ENCODE measurements at places on chromosomes 5 and 9.
A peak's percentile ranks its signal among the peaks of the same experiment; 100 is the strongest.

DNA sequence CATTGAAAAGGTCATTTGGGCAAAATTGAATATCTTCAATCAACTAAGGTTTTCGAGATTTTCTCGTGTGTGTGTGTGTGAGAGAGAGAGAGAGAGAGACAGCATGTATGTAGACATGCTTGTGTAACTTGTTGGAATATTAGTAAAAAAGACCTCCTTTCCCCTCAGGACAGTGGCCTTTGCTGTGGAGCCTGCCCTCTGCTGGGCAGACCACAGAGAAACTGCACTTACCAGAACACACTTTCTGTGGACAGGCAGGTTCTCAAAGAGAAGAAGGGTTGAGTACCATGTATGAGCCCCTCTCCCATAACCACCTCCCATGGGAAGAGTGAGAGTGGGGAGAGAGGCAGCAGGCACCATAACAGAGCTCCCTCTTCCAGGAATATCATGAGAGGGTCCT lies 45.6 kb downstream of the CFAP90 start:
- no peak for DNase-seq

DNA sequence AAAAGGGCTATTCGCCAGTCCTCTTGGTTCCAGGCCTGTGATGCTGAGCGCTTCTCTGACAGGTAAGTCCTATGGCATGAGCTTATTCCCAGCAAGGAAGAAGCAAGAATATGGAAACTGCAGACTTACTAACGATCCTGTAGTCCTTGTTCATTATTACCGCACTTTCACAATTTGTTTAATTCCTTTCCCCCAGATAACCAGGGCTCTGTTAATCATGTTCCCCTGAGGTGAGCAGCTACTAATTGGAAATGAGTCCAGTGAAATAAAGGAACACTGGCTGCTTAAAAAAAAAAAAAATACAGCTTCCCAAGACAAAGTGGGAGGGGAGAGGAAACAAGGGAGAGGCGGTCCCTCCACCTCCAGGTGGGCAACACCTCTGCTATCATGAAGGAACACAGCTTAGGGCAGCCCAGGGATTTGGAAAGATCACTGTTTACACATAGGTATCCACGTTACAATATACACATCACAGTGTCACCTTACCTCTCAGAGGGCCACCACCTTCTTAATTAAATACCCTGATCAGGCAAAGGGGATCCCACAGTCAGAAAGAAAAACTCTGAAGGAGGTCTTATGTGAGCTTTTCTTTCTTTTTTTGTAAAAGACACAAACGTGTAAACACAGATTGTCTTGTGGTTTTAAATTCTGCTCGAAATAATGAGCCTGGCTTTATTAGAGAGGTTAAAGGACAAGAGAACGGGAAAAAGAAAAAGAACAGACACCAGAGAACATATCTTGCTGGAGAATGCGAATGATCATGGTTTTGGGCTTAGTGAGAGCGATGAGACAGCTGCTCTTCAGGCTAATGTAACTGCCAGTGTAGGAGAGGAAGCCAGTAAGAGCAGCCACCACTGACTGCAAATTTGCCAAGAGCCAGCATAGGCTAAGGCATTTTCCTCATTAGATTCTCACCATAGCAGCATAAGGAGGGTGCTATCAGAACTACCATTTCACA lies 258.6 kb downstream of the CRB2 start:
- DNase-seq: no peak

GRCh38 chr5:40409601-40410000 lies 270.1 kb upstream of the PTGER4 start:
- DNase-seq: peak; percentile 23

DNA sequence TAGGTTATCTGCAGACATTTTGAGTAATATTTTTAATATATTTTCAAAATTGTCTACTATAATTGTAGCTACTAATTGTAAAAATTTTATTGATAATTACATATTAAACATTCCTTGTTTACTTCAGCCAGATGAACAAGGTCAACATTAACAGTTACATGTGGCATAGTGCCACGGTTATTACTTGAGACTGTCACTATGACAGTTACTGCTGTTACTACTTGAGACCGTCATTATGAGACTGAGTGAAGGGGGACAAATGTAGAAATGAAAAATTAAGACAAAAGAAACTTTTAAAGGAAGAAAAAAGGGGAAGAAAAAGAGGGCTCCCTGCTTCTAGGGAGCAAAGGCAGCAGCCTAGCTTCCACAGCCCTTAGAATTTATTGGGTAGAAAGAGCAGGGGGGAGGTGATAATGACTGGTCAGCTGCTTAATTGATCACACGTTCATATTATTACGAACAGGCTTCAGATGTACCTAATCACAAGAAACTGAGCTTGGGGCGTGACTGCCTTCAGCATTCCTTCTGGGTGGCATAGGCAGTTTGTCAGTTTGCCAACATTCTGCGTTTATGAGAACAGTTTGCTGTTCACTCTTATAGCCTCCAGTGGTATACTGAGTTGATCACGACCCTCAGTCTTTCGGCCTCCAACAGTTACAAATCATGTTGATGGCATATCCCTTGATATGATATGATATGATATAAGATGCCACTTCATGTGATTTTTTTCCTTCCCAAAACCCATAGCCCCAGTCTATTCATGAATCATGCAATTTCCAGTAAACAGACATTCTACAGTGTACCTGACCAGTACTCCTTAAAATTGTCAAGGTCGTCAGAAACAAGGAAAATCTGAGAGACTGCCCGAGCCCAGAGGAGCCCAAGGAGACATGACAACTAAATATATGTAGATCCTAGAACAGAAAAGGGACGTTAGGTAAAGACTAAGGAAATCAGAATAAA lies 13.1 kb downstream of the MARCHF6 start:
- no peak for DNase-seq

DNA sequence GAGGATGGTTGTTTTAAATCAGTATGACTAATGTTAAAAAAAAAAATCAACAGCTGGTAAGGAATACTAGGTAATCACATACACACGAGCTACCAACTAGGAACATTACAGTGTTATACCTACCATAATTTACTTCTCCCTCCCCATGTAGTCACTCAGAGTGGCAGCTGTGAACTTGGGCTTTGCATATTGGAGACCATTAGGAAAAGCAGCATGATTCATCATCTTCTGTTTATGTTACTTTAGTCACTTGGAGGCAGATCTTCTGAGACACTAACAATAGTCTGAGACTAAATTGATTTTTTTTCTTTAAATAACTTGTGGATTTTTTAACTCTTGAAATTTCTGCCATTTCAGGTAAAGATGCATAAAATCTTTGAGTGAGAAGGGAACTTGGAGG lies 141.5 kb upstream of the NR4A3 start:
- no peak for DNase-seq

DNA sequence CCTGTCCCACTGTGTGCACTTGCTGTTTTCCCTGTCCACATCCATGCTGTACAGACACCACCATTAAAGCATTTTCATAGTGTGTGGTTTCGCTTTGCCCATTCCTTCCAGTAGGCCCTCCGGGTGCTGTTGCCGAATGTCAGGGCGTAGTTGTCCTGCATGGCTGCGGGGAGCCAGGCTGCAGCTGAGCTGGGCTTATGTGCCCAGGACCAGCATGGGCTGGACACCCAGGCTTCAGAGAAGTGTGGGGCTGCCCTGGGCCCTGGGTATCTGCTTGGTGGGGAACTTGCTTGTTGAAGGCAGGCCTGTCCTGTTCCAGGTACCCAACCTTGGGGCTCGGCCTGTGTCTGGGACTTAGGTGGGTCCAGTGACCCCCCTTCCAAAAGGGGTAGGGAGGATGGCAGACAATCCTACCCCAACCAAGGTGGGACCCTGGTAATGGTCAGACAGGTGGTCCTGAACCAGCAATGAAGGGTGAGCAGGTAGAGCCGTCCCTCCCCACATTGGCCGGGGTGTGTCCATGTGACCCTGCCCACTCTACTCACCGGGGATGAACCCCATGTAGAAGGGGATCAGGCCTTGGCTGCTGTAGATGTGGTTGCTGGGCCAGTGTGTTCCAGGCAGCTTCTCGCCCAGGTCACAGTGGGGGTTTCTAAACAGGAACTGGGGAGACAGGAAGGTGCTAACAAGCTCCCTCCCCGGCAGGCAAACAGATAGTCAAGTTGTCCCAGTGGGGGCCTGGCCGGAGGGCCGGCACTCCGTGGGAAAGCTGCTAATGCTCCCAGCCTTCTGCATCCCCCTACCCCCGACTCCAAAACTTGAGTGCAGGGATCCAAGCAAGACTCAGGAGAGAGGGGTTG lies 2.8 kb downstream of the TUBB4B start:
- no peak for DNase-seq
